ENCODE measurements at places on chromosomes 11 and 22.

- DNase-seq = no peak
Observed at GRCh38 chr11:102276783-102277182, 40.5 kb upstream of the BIRC3 start.

DNA sequence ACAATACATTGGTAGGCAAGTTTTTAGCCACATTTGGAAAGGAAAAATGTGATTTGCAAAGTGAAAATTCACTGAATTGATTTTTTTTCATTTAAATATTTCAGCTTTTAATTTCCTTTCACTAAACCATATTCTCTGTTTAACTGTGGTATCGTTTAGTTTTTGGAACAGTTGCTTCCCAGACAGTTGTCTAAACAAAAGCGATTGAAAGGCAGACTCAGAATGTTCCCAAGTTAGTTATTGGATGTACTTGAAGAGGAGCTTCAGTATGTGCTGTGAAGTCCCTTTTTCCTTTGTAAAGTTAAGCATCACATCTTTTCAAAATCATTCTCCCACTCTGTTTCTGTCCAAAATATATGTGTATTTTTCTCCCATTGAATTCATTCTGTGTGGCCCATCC is 623.4 kb upstream of the LUZP2 start:
- no peak for DNase-seq

- no peak for DNase-seq
Observed at GRCh38 chr11:102709201-102709945, 3.8 kb upstream of the MMP27 start.

DNA sequence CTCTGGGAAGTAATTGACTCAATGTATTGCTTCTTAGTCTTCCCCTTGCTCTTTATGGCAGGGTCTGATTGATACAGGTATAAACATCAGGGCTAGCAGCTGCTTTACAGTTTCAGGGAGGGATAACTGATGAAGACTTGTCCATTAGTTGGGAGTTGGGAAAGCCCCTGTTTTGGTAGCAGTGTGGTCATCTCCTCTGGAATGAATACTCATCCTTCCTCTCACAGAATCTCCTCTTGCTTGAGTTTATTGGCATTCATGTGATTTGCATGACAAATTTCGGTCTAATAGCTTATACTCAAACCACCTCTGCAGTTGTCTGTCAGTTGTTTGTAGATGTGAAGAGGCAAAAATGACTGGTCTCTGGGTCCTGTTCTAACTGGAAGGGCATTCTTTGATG is 79.7 kb downstream of the FAT3 start:
- DNase-seq = no peak

DNA sequence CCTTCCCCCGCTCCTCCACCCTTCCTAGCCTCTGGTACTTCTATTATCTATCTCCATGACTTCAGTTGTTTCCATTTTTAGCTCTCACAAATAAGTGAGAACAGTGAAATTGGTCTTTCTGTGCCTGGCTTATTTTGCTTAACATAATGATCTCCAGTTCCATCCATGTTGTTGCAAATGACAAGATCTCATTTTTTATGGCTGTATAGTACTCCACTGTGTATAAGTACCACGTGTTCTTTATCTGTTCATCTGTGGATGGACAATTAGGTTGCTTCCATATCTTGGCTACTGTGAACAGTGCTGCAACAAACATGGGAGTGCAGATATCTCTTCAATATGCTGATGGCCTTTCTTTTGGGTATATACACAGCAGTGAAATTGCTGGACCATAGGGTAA is 6.9 kb upstream of the ABCC8 start:
- DNase-seq = no peak

DNA sequence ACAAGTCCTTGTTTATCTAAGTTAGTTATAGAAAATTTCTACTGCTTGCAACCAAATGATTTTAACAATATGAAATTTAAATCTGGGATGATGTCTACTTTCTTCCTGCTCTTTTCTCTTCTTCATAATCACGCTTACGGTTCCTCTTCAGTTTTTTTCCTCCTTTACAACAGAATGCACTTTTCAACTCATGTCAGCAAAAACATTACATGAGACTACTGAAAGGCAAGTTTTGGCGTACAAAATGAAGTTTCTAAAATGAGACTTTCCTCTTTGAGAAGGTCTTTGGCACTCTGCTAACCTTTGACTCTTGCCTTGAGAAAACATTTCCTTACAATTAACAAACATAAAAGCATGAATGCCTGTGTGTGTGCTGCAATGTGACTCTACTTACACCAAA is 23.3 kb downstream of the TMEM123 start:
- DNase-seq = no peak

DNA sequence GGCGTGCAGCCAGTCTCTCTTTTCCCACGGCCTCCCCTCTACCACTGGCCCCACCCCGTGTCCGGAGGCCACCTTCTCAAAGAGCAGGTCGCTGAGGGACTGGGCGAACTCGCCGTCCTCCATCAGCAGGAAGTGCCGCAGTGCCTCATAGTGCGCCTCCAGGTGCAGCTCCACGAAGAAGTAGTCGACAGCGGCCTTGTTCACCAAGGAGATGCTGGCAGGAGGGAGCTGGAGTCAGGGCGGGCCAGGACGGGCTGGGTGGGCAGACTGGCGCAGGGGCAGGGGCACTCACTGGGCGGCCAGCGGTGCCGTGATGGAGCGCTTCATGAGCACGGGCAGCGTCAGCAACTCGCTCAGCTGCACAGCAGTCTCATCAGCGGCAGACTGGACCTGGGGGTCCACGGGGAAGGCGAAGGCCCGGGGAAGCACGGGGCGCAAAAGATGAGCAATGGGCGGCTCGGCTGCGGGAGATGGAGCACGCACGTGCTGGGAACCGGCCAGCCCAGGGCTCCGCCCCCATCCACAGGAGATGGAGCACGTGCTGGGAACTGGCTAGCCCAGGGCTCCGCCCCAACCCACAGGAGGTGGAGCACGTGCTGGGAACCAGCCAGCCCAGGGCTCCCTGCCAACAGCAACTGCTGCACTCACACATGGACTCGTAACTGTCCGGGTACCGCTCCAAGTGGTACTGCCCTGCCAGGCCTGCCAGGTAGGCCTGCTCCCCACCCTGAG is 18.4 kb downstream of the SELENOO start:
- no peak for DNase-seq

Measured in KG1 (cell line).